ENCODE measurements at places on chromosomes 3 and 15. TPM values are rescaled to one million over a fixed set of nuclear protein-coding genes. Genes with fewer than 3 reads are reported as not detected.

DNA sequence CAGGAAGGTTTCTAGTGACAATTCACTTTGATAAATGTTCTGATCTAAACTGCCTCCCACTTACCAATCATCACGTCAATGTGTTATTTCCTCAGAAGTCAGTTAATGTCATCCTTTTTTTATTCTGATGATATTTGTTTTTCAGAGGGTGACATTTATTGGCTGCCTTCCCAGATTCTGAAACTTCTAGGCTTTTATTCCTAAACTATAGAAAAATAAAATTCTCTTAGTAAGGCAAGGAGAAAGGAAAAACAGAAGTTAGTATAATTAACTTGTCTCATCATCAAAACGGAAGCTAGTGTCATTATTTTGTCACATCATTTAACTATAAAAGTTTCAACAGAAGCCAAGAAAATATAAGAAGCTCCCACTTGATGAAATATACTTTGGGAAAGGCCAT is 100.0 kb upstream of the C3orf80 start:
- no peak for DNase-seq

- no peak for DNase-seq
Observed at GRCh38 chr3:57985176-57985983, 22.8 kb upstream of the FLNB start.

The CYP1A2 gene
- not detected for total RNA-seq

The IL5RA gene
- total RNA-seq = 0.17 TPM

The NUDT16 gene
- 26.0 TPM for total RNA-seq

Data from left ventricle myocardium superior (tissue), 1 donor.